ENCODE measurements at places on chromosomes 16 and 17. TPM values are rescaled to one million over a fixed set of nuclear protein-coding genes. Genes with fewer than 3 reads are reported as not detected.

DNA sequence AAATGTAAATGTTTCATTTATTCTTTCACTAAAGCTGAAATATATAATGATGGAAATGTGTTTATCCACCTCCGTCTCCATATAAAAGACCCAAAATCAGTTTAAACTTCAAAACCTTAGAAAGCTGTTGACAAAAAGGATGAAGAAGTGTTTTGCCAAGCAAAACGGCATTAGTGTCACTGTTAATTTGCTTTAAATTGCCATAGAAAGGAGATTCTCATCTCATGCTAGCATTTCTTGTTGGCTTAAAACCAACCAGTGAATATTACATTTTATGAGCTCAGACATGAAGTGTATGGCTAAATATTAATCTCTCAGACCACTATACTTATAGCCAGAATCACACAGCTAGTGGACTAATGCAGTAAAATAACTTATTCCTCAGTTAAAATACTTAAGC is 398.8 kb downstream of the KIF2B start:
- no peak for DNase-seq

- DNase-seq, result no peak
Measured at GRCh38 chr17:60043846-60044245, 34.9 kb downstream of the HEATR6 start.

The FLYWCH2 gene
- polyA plus RNA-seq, result 15.2 TPM

- no peak for DNase-seq
Measured at GRCh38 chr17:29143894-29144293, 36.3 kb downstream of the MYO18A start.

The OR3A3 gene
- 0.10 TPM for polyA plus RNA-seq

GRCh38 chr17:65362826-65363225 is 198.6 kb downstream of the AXIN2 start:
- peak; percentile 4 for DNase-seq

- no peak for DNase-seq
Measured at GRCh38 chr17:64449545-64449944, 630 bp downstream of the MILR1 start.

DNA sequence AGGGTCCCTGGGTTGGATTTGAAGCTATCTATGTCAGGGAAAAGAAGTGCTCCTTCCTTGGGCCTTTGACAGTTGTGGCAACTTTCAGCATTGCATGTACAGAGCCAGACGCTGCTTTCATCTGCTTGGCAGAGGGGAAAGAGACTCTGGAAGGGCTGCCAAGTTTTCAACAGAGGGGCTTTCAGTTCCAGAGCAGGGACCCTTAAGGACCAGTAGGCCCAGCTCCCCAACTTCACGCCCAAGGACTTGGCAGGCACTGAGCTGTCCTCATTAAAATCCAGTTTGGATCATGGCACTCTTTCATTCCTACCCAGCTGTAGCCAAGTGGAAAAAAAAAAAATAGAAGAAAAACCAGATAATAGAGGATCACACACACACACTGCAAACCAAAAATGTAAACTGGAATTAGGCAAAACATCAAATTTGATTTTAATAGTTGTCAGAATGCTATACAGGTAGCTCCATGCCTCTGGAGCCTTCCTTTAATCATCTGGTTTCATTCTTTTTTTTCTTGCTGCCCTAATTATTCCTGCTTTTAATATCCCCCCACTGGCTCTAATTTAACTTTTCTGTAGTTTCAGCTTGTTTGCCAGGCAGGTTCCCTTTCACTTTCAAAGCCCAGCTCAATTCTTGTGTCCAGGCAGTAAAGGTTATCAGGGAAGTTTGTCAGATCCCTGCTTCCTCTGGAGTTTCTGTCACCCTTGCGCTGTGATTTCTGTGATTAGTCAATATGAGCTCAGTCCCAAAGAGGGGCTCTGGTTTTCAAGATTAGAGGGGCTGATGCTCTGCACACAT is 702.6 kb upstream of the CDH8 start:
- DNase-seq, result no peak

The P2RX5 gene
- 0.95 TPM for polyA plus RNA-seq

The KREMEN2 gene
- polyA plus RNA-seq, result 1.4 TPM

- DNase-seq, result no peak
Measured at GRCh38 chr17:12603566-12603965, 62.1 kb upstream of the MYOCD start.
